Smooth muscle cell of the coronary artery (primary cell): ENCODE measurements at places on chromosomes 5 and 9. TPM values are rescaled to one million over a fixed set of nuclear protein-coding genes. Genes with fewer than 3 reads are reported as not detected.

HSPA4 gene
- total RNA-seq = 75.9 and 98.7 TPM in 2 replicates

OR2V1 gene
- not detected in 2 replicates for total RNA-seq

OTULINL gene
- under 0.01 and 0.08 TPM in 2 replicates for total RNA-seq

SLC22A4 gene
- total RNA-seq = 1.5 and 3.8 TPM in 2 replicates

MLLT3 gene
- 18.4 and 39.4 TPM in 2 replicates for total RNA-seq

EGFLAM gene
- 2.1 and 3.5 TPM in 2 replicates for total RNA-seq

ADAMTS19 gene
- total RNA-seq = not detected in 2 replicates

PHYKPL gene
- 30.6 and 59.9 TPM in 2 replicates for total RNA-seq

COL15A1 gene
- total RNA-seq = 18.2 and 130 TPM in 2 replicates

GABRA1 gene
- not detected in 2 replicates for total RNA-seq

KIAA0825 gene
- 1.4 and 1.6 TPM in 2 replicates for total RNA-seq

PCSK5 gene
- total RNA-seq = 5.0 and 9.8 TPM in 2 replicates

ORM2 gene
- not detected in 2 replicates for total RNA-seq

CSF2 gene
- not detected in 2 replicates for total RNA-seq

TICAM2 gene
- 0.94 and 1.4 TPM in 2 replicates for total RNA-seq

GOLM1 gene
- 37.1 and 51.1 TPM in 2 replicates for total RNA-seq

C5orf46 gene
- 59.5 TPM in 1 of 2 replicates, not detected in the other for total RNA-seq

SLC36A2 gene
- total RNA-seq = 0.12 TPM in 1 of 2 replicates, not detected in the other

RMND5B gene
- total RNA-seq = 17.7 and 20.4 TPM in 2 replicates

ZNF618 gene
- 8.9 and 9.1 TPM in 2 replicates for total RNA-seq

SPAAR gene
- total RNA-seq = 0.12 and 0.68 TPM in 2 replicates

VLDLR gene
- 21.4 and 29.8 TPM in 2 replicates for total RNA-seq

TAS2R1 gene
- total RNA-seq = not detected in 2 replicates

GAPT gene
- total RNA-seq = not detected in 2 replicates

CKMT2 gene
- total RNA-seq = 2.5 and 12.8 TPM in 2 replicates

DND1 gene
- 0.30 TPM in 1 of 2 replicates, not detected in the other for total RNA-seq

ZNF169 gene
- 2.1 TPM in 2 replicates for total RNA-seq

PLAC8L1 gene
- total RNA-seq = not detected in 2 replicates

PCDHB10 gene
- total RNA-seq = 0.59 and 0.68 TPM in 2 replicates

C1QTNF3 gene
- total RNA-seq = 0.60 and 1.1 TPM in 2 replicates

WDR31 gene
- 0.83 and 5.3 TPM in 2 replicates for total RNA-seq

CYLC2 gene
- not detected in 2 replicates for total RNA-seq

MCC gene
- total RNA-seq = 96.2 and 102 TPM in 2 replicates

SHOC1 gene
- total RNA-seq = not detected in 2 replicates

NSUN2 gene
- 34.9 and 51.0 TPM in 2 replicates for total RNA-seq
